Cerebellar nuclear complex (tissue), 1 donor: ENCODE measurements at places on chromosomes 4 and X.

- DNase-seq, result no peak
Measured at GRCh38 chr4:108833046-108833445, 70.2 kb upstream of the ETNPPL start.

- DNase-seq, result no peak
Measured at GRCh38 chr4:25949173-25949748, 35.2 kb downstream of the SMIM20 start.

- no peak for DNase-seq
Measured at GRCh38 chr4:158581161-158581560, 59.5 kb downstream of the RXFP1 start.

GRCh38 chr4:185381288-185382196, 14.2 kb downstream of the LRP2BP start:
- no peak for DNase-seq

GRCh38 chrX:18889346-18890048, 94.4 kb downstream of the PHKA2 start:
- DNase-seq, result no peak

DNA sequence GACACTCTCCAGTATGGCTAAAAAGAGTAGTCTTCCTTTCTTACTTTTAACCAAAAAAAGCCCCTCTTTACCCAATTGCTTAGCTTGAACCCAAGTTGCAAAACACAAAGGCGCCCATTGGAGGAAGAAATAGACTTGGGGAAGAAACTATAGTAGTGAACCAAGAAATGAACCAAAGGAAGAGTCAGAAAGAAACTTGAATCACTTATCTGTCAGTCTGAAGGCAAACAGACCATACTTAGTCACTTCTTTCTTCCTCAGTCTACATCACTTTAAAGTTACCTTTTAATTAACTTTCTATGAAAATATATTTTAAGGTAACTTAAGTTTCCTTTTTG, 161.4 kb upstream of the GIMD1 start:
- no peak for DNase-seq

GRCh38 chrX:69060631-69061408, 104.4 kb downstream of the PJA1 start:
- no peak for DNase-seq

DNA sequence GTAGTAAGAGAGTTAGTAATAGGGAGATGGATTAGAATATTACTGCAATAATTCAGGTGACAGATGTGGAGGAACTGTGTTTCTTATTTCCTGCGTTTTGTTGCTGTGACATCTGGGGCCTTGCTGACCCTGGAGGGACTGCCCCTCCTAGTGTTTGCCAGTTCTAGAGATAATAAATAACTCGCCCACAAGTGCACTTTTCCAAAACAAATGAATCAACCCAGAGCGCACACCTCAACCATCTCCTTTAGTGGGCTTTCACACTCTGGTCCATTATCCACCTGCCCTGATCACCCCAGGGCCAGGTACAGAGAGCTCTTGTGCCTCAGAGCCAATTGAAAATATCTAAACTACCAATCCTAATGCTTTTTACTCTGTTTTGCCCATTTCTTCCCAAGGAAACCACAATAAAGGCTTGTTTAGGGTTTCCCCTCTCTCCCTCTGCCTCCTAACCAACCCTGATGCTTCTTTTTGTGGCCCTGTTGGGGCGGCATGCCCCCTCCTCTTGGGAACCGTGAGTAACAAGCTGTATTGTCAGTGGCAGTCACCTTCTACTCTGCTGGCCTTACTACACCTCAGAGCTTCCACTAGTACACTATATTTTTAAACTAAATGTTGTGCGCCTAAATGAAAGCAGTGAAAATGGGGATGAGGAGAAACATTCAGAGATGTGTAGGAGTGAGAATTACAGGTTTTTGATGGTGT, 270.5 kb downstream of the TENM3 start:
- no peak for DNase-seq

- no peak for DNase-seq
Measured at GRCh38 chr4:83356899-83357661, 22.4 kb upstream of the HPSE start.

DNA sequence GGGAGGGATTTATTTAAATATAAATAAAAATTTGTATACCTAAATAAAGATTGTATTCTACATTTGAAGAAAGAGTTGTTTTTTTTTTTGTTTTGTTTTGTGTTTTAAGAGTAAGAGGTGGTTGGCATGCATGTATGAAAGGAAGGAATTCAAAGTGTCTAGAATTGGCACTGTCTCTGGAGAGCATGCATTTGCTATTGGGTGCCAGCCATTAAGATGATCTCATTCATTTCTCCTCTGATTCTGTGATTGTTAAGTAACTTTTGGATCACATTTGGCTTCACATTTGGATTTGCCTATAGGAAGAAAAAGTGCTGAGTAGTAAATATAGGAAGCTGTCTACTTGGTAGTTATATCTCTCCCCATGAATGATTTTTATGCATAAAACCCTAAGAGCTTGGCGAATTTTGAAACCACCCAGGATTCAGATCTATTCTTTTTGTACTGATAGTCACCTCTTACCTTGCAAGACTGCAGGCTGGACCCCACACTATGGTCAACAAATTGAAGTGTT, 7.8 kb upstream of the BOD1L1 start:
- DNase-seq, result no peak

DNA sequence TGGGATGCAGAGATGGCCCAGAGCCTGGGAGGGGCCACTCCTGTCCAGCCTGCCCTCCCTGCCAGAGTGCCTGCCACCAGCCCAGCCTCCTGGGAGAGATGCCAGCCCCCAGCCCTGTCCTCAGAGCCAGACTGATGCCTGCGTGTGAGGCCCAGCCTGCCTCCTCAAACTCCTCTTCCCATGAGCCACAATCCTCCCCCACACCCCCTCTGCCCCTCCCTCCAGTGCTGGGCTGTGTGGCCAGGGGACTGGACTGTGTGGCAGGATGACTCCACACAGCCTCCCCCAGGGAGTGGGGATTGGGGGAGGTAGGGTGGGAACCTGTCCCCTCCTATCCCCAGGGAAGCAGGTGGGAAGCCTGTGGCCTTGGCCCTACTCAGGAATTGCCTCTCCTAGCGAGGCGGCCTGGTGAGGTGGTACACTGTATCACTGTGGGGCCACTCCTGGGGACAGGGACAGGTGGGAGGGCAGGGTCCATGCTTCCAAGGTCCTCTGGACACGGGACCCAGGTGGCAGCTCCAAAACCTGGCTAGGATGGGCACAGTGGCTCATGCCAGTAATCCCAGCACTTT, 4.3 kb upstream of the SH3BP2 start:
- DNase-seq, result no peak

DNA sequence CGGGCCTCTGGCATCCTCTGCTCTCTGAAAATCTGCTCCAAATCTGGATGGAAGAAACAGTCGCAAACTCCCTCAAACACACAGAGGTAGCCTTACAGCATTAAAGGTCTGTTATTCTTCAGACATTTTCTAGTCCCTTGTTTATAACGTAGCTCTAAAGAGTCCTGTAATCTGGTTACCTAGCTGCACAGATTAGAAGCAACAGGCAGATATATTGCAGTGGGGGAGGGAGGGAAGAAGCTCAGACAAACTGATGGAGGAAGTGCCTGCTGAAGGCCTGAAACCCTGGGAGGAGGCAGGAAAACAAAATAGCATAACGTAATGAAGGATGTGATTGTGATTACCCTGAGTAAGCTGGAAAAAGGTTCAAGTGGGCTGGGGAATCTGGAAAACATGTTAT, 39.4 kb downstream of the ZCCHC12 start:
- no peak for DNase-seq

DNA sequence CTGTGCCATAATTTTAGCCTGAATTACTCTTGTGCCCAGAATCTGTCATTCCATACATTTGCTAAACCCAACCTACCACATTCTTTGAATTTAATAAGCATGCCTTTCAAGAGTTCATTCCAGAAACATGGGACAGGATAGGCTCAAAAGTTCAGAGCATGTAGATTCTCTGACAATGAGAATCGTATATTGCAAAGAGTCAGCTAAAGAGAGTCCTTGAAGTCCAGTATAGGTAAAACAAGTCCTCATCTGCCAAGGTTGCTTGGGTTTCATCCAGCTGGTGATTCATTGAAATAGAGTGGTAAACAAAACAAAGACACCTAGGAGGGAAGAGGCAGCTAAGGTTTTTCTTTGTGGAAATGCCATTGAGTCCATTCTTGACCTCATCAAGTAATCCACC, 249.3 kb upstream of the DIPK2B start:
- DNase-seq, result no peak

DNA sequence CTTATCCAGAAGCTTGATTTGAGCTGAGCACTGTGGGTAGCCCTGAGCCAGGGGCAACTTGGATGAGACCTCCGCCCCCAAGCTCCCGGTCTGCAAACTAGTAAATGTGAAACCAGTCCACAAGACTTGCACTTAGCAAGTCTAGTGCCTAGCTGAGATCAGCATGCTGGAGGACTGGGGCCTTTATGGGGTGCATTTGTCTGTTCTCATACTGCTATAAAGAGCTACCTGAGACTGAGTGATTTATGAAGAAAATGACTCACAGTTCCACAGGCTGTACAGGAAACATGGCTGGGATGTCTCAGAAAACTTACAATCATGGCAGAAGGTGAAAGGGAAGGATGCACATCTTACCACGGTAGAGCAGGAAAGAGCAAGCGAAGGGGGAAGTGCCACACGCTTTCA, 42.1 kb upstream of the HOPX start:
- no peak for DNase-seq

DNA sequence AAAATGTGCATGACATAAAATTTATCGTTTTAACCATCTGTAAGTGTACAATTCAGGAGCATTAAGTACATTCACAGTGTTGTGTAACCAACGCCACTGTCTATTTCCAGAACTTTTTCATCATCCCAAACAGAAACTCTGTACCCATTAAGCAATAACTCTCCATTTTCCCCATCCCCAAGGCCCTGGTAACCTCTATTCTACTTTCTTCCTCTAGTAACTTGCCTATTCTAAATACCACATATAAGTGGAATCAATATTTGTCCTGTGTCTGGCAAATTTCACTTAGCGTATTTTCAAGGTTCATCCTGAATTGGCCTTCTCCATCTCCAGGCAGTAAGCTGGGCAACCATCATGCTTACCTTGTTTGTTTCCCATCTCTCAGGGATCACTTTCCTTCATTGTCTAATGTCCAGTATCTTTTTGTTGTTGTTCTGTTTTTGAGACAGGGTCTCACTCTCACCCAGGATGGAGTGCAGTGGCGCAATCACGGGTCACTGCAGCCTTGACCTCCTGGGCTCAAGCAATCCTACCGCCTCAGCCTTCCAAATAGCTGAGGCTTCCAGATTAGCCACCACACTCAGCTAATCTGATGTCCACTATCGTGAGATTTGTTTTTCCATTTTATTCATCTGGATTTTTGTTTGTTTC, 17.7 kb upstream of the GRIPAP1 start:
- DNase-seq, result no peak

DNA sequence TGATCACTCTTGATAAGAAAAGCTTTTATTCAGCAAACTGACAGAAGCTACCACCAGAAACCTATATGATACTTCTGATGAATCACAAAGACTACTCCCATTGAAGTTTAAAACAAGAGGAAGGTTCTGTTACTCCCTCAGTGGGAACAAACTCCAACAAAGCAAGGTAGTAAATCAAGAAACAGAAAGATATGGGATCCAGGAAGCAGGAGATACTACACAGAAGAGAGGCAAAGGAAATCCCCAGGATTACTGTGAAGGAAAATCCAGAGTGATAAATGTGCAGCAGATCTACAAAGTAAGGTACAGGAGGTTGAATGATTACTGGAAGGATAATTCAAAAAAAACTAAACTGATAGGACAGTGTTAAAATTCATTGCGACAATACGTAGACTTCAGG, 222.4 kb downstream of the HHIP start:
- no peak for DNase-seq

- no peak for DNase-seq
Measured at GRCh38 chr4:2494992-2495391, 26.1 kb downstream of the RNF4 start.

- no peak for DNase-seq
Measured at GRCh38 chr4:14000091-14000814, 372.7 kb upstream of the BOD1L1 start.

DNA sequence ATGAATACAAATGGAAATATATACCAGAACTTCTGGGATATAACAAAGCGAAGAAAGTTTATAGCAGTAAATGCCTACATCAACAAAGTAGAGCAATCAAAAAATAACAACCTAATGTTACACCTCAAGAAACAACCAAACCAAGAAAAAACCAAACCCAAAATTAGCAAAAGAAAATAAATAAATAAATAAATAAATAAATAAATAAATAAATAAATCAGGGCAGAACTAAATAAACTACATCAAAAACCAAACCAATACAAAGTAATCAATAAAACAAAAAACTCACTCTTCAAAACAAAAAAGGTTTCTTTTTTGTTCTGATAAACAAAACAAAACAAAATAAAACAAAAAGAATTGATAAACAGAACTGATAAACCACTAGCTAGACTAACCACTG, 88.4 kb upstream of the SPIN4 start:
- DNase-seq, result no peak

DNA sequence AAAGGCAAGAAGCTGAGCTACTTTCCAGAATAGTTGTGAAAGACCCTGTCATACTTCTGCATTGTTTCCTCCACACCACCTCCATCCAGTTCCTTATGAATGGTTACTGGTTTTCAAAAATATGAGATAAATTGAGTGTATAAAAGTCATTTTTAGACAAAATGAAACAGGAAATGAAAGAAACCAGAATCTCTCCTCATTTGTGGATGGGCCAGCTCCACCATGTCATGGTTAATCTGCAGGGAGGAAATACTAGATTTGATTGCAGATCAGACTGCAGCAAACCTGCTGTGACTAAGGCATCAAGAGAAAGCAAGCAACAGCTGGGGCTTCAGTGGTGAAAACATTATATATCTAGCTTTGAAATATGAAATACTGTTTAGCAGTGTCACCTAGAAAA, 23.8 kb downstream of the F9 start:
- DNase-seq, result no peak

GRCh38 chr4:141705048-141705746, 68.8 kb downstream of the IL15 start:
- DNase-seq, result no peak
